ENCODE measurements at places on chromosomes 2 and 18.

DNA sequence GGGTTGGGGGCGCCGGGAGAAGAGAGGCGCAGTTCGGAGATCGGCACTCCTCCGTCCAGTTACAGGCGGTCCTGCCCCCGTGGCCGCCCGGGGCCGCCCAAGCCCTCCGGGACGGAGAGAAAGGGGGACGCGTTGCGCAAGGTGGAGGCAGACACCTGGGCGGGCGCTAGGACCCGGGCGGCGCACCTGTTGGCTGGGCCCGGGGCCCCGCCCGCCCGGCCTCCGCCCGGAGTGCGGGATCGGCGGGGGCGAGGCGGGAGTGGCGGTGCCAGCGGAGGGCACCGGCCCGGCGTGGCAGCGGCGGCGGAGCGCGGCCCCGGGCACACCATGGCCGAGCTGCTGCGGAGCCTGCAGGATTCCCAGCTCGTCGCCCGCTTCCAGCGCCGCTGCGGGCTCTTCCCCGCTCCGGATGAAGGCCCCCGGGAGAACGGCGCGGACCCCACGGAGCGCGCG lies at the start of gene SGPP2:
SGPP2 (plus strand) TSS at position 268 of the 453 bp plus-strand sequence; CDS start at position 328, 60 bp downstream.
- DNase-seq: no peak

- DNase-seq: no peak
Observed at GRCh38 chr2:98946855-98947254, 10.8 kb upstream of the CRACDL start.

GRCh38 chr2:52886556-52886955 lies 881.0 kb upstream of the CHAC2 start:
- DNase-seq: no peak

DNA sequence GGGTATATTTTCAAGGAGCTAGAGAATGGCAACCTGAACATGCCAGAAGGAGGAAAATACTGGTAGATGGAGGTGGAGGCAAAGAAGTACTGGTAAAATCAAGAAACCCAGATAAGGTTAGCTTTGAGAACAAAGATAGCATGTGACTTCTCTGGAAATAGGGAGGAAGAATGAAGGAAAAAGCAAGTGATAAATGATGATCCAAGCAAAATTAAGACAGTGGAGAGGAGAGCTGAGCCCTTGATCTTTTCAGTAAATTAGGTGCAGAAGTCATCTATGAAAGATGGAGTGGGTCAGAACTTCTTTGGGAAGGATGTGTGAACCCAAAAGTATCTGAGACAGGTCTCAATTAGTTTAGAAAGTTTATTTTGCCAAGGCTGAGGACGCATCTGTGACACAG lies 25.7 kb upstream of the AFTPH start:
- no peak for DNase-seq

- DNase-seq: peak; percentile 66
Observed at GRCh38 chr2:149597668-149598326, 10.2 kb upstream of the MMADHC start.

GRCh38 chr18:62928326-62928725 lies 213.0 kb downstream of the PHLPP1 start:
- DNase-seq: no peak

GRCh38 chr18:1746131-1746530 lies 825.2 kb downstream of the METTL4 start:
- DNase-seq: no peak

GRCh38 chr2:7029291-7030059 lies 112.3 kb downstream of the RNF144A start:
- no peak for DNase-seq

GRCh38 chr2:40458271-40458794 lies 6.4 kb upstream of the SLC8A1 start:
- no peak for DNase-seq

- no peak for DNase-seq
Observed at GRCh38 chr2:145287736-145288135, 767.8 kb upstream of the ZEB2 start.

DNA sequence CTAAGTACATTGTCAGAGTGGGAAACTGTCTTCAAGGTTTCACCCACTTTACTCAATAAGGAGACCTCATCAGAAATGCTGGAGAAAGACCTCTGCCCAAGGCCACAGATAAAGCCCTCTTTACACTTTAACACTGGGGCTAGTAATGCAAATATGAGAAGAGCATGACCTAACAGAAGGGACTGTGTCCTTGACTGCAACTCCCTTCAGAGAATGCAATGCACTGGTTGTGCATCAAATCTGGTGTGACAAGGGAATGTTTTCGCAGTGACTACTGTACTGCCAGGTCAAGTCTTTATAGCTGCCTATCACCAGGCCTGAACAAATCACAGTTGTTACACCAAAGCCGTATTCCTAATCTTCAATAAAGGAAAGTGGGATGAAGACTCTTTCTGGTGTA lies 28.6 kb downstream of the CDH19 start:
- no peak for DNase-seq

GRCh38 chr2:216478151-216478550 lies 20.5 kb upstream of the RPL37A start:
- no peak for DNase-seq

DNA sequence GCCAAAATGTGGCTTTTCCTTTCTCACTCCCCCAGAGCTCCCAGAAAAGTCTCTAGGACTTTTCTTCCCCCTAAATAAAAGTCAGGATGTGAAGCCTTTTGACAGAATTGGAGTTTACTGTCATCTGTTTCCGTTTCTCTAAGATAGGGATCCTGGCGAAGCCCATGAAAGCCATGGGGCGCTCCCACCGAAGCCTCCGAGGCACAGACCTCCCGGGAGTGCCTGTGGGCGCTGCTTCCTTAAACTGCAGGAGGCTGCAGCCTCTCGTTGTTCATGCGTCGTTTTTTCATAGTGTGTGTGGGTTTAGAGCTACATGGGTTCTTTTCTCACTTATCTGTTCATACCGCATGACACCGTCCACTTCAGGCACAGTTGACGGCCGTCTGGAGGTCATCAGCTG lies 56.8 kb downstream of the ASAP2 start:
- no peak for DNase-seq

- no peak for DNase-seq
Observed at GRCh38 chr18:59271606-59272220, 1.5 kb downstream of the RAX start.

DNA sequence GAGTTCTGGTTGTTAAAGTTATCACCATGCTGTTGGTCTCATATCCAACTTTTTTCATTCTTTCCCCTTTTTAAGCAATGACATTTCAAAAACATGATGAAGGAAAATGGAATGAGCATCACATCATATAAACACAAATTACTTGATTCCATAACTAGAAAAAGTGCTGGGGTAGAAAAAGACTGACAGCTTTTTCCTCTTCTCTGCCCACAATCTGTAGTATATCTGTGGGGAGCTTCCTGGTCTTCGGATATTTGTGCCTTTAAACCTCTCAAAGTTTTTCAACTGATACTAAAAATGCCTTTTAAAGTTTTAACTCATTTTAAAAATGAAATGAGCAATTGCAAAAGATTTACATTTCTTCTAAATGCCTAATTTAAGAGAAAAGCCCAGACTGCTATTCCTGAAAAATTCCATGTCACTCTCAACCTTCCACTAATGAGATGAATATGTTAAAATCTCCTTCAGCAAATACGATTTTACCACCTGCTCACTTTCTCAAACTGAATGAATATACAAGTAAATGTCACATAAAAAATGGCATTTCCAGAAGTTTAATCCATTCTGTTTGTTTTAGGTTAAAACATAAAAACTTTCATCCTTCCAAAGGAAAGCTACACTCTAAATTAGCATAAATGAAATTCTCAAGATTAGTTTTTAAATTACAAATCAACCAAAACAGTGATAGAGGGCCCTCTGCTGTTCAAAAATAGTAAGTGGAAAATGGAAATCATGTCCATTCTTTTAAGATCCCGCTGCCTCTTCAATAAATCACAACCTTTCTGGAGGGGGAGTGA lies 2.1 kb downstream of the DNAH7 start:
- DNase-seq: no peak

- no peak for DNase-seq
Observed at GRCh38 chr18:76943542-76944339, 121.4 kb downstream of the ZNF236 start.

- DNase-seq: no peak
Observed at GRCh38 chr18:74507097-74507881, 11.1 kb downstream of the CNDP2 start.

DNA sequence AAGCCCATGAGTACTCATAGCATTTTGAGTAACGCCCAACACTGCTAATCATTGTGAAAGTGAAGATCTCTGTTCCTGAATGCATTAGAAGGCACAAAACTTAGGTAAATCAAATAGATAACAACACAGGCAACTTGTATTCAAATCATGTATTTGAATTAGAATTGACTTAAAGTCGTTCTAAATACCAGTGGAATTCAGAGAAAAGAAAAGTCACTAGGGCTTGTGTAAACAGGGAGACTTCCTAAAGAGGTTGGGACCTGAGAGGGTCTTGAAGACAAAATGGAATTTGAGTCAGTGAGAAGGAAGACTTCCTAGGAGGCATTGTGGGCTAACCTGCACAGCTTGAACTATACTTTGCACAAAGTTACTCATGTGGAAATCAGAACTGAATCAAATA lies 127.2 kb downstream of the CTNNA2 start:
- no peak for DNase-seq

DNA sequence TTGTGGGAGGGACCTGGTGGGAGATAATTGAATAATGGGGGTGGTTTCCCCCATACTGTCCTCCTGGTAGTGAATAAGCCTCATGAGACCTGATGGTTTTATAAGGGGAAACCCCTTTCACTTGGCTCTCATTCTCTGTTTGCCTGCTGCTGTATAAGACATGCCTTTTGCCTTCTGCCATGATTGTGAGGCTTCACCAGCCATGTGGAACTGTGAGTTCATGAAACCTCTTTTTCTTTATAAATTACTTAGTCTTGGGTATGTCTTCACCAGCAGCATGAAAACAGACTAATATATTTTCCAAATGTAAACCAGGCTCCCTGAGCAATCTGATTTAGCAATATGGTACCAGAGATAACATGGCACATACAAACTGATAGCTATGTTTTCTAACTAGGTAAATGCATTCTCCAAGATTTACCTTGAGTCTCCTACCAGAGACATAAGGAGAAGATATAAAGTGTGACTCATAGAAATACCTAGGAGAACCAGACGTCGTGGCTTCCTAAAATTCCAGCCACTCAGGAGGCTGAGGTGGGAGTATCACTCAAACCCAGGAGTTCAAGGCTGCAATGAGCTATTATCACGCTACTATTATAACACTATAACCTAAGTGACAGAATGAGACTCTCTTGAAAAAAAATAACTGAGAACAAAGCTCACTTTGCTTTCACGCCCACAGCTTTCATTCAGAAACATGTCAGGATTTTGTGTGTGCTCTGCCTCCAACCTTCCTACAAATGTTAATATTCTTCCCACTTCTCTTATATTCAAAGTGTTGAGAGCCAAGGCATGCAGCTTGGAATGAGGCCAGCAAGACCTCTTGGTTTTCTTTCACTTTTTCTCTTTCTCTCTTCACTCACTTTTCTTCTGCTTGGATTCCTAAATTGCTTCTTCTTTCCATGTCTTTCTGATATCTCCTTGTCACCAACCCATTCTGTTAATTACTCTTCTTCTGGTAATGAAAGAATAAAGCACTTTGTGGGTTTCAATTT lies 263.9 kb upstream of the UBE2E3 start:
- no peak for DNase-seq

GRCh38 chr2:120108049-120108448 lies 95.2 kb downstream of the EPB41L5 start:
- no peak for DNase-seq

DNA sequence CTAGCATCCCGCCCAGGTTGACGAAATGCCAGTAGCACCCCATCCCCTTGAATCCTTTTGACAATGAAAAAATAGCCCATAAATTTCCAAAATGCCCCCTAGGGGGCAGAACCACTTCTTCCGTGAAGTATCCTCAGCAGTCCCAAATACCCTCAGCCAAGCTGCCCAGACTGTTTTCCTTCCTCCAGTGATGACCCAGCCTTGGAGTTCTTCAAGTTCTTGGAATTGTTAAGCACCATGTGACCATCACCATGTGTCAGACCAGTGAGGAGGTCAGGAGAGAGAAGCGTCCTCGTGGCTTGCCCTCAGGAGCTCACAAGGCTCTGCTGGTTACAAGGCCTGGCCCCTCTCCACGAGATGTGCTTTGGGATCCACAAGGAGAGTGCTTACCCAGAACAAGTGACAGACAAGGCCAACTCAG lies 1.4 kb upstream of the SLC23A3 start:
- DNase-seq: peak; percentile 64

- no peak for DNase-seq
Observed at GRCh38 chr18:79381811-79382311, 13.9 kb upstream of the NFATC1 start.

DNA sequence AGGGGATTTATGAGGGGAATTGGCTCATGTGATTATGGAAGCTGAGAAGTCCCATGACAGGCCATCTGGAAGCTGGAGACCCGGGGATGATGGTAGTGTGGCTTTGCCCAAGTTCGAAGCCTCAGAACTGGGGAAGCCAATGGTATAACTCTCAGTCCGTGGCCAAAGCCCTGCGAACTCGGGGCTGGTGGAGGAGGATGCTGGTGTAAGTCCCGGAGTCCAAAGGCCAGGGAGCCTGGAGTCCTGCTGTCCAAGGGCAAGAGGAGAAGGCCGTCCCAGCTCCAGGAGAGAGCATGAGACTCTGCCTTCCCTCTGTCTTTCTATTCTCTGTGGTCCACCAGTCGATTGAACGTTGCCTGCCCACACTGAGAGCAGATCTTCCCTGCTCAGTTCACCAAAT lies 43.2 kb upstream of the CABLES1 start:
- no peak for DNase-seq

DNA sequence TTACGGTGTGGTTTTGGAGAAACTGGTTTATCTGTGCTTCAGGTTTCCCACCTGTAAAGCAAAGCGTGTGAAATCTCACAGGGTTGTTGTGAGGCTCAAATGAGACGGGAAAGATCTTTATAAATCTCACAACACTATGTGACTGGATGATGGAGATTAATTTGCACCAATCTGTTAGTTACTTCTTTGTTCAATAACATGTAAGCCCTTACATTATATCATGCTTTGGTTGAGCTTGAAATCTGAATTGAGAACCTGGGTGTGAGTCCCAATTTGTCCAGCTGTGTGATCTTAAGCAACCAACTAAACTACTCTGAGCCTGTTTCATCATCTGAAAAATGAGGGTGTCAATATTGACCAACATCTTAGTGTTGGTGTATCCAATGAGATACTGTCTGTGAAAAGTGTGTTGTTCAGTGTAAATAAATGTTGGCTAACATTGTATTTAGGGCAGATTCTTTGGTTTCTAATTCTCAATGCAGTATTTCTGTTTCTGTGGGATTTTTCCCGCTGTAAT lies 741 bp upstream of the GCKR start:
- no peak for DNase-seq

- DNase-seq: no peak
Observed at GRCh38 chr2:76633276-76633921, 888.8 kb downstream of the LRRTM4 start.

DNA sequence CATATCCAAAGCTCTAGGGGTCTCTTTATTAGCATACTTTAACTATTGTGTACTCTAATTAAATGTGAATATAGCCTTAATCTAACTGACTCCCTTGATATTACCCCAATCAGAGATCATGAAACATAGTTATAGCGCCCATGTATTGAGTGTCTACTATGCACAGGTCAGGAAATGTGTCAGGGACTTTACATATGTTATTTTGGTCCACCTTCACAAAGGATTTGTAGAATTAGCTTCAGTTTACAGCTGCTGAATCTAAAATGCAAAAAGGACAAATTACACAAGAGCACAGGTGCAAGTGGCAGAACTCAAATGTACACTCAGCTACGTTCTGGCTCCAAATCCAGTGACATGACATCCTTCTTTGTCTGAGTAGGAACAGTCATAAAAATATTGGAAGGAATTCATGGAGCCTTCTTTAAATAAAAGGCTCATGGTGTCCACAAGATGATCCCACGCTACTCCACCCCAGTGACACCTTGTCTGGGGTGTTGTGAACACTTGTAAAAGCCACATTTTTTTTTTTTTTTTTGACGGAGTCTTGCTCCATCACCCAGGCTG lies 38.7 kb upstream of the ATL2 start:
- DNase-seq: no peak
